ENCODE measurements at places on chromosomes 1 and 21. TPM values are rescaled to one million over a fixed set of nuclear protein-coding genes. Genes with fewer than 3 reads are reported as not detected.

DNA sequence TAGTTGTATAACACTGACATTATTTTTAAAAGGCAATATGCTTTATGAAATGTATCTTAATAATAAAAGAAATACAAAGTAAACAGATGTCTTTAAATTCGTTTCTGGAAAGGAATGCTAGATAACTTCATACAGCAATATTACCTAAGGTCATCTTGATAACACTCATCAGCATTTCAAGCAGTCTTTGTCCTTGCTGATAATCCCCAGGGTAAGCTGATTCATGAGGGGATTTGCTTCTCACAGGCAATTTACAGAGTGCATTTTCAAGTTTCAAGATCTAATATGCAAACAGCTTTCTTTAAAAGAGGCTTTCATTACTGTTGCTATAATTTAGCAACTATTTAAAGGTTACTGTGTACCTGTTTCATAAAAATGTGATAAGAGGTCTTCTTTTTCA lies 75.2 kb upstream of the NEK2 start:
- DNase-seq: no peak

GRCh38 chr1:76443217-76443616 lies 368.7 kb downstream of the ST6GALNAC3 start:
- DNase-seq: no peak

TCP10L gene
- 0.70 TPM for polyA plus RNA-seq

DNA sequence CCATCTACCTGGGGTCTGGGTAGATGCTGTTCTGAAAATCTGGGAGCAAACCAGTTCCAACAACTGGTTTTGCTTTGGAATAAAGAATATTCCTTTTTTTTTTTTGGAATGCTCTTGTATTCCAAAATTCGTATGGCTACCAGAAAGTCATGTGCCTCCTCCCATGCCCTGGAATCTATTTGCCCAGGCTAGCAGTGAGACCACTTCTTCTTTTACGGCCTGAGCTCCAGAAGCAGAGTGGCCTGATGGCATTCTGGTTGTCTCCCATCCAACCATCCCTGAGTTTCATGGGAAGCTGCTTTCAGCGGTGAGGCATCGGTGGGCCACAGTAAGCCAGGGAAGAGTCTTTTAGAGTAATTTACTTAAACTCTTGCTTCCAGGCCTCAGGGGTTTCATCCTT lies 113.4 kb upstream of the RAB4A start:
- DNase-seq: no peak

- DNase-seq: no peak
These were observed 14.9 kb downstream of the TTC34 start for GRCh38 chr1:2786329-2787162.

GRCh38 chr1:6209661-6210580 lies 4.0 kb downstream of the RNF207 start:
- DNase-seq: no peak

SPRR1B gene
- polyA plus RNA-seq: not detected

DNA sequence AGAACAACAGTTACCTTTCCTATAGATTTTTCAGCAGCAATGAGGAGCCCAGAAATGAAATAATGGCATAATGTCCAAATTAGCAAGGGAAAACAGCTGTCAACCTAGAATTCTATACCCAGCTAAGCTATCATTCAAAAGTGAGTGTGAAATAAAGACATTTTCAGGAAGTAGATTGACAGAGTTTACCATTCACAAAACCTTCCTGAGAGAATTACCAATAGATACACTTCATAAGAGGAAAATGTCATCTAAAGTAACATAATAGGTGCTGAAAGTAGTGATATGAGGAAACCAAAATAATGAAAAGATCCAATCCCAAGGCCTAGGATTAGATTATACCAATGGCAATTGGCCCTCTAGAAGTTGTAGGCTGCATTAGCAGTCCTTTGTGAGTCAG lies 34.6 kb downstream of the OBSCN start:
- no peak for DNase-seq

RO60 gene
- 27.9 TPM for polyA plus RNA-seq

DNA sequence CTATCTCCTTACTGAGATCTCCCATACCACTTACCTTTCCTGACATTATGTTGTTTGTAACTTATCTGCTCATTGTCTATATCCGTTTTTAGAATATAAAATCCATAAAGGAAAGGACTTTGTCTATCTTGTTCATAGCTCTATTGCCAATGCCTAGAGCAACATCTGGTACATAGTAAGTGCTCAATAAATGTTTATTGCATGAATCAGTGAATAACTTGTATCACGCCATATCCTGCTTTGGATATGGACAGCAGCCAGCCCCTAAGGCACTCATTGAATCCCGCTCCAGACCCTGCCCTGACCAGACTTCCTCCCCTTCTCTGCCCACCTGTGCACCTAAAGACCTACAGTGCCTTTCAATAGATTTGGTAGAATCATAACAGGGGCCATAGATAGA lies 298.1 kb upstream of the PLXNA2 start:
- no peak for DNase-seq

MIXL1 gene
- 0.28 TPM for polyA plus RNA-seq

DNA sequence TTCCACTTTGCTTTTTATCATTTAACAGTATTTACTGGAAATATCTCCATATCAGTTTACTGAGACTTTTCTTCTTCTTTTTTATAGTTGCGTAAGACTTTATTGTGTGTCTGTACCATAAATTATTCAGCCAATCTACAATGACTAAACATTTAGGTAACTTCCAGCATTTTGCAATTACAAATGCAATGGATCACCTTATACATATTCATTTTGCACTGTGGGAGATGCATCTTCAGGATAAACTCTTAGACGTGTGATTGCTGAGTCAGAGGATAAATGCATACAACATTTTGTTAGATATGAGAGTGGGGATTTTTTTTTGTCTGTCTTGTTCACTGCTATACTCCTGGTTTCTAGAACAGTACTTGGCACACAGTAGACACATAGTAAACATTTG lies 95.7 kb upstream of the GCLM start:
- DNase-seq: no peak

RCSD1 gene
- polyA plus RNA-seq: 7.4 TPM

GRCh38 chr1:39407896-39408640 lies 83.4 kb upstream of the BMP8A start:
- DNase-seq: peak; percentile 43

TBX15 gene
- 0.04 TPM for polyA plus RNA-seq

C1orf53 gene
- 8.2 TPM for polyA plus RNA-seq

DNA sequence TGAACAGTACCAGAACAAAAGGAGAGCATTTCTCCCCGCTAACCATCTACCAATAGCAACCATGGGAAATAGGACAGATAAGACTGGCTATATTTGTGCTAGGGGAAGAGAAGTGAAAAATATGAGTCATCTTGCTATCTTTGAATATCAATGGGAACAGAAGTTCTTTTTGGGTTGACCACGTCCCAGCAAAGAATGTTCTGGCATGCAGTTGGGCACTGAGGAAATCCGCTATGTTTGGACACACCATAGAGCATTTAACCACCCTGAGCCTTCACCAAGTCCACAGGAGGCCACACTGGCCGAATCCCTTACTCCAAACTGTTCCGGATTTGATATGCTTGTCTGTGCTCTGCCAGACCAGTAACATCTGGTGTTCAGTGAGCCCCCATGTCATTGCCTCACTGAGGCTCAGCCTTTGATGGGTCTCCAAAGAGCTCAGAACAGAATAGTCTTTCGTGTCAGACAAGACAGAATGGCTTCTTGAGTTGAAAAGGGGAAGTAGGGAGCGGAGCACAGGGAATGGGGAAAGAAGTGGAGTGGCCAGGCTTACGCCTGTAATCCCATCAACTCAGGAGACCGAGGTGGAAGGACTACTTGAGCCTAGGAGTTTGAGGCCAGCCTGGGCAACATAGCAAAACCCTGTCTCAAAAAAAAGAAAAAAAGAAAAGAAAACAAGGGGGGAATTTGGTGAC lies 81.4 kb downstream of the SMYD2 start:
- DNase-seq: no peak

GRCh38 chr1:232776526-232777106 lies 28.6 kb upstream of the MAP10 start:
- no peak for DNase-seq

GRCh38 chr1:88998716-88999115 lies 6.3 kb upstream of the KYAT3 start:
- DNase-seq: peak; percentile 51

GRCh38 chr1:204413170-204413535 lies 1.5 kb upstream of the PPP1R15B start:
- DNase-seq: no peak

DNA sequence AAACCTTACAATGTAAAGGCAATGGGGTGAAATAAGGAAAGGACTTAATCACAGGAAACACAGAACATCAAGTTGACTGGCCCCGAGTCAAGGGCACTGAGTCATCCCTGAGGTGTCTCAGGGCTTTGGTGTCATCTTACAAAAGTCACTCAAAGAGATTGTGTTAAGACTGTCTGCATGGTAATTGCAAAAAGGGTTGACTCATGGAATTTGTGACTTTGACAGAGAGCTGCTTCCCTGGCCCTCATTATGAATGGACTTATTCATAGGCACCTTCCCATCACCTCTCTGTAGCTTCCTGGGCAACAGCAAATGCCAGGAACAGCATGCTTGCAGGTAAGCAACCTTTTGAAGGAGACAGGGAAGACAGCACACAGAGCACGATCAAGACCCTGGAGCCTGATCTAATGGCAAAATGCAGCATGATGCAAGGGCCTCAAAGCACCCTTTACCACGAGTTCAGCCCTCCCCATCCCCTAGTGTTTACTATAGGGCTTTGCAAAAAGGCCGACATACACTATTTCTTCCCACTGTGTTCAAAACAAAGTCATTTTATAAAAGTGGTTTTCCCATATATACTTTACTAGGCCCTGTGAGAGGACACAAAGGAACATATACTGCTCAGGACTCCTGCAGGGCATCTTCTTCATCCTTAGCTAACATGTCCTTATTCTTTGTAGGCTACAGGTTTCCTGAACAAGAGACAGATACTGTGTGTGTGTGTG lies 17.1 kb downstream of the ZP4 start:
- DNase-seq: no peak

KRTAP22-1 gene
- not detected for polyA plus RNA-seq

MAP10 gene
- polyA plus RNA-seq: 2.8 TPM

KRTAP12-2 gene
- polyA plus RNA-seq: not detected

DNA sequence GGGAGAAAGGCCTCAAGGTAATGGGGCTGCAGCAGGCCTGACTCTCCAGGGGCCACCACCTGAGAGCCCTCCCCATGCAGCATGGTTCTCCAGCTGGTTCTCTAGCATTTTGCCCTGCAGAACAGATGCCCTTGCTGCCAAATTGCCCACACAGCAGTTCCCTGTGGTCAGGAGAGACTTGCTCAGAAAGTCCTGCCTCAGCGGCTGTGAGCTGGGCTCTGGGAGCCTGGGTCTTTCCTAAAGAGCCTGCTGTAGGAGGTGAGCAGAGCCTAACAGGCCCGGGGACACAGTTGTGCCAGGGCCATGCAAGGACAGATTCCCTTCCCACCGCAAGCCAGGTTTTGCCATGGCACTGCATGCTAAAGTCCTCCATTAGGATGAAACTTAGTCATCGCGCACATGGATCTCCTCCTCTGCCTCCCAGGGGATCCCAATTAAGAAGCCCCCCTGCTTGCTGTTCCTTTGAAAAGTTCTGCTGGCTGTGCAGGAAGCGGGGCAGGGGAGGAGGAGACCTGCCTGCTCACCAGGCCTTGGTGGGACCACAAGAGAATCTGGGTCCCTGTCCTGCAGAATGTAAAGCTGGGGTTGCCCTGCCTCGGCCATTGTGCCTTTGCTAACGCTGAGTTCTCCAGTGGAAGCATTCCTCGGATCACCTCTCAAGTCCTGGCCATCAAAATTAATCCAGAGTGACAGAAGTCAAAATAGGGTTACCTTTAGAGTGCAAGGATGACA lies 21.4 kb downstream of the TEX35 start:
- DNase-seq: no peak

DNA sequence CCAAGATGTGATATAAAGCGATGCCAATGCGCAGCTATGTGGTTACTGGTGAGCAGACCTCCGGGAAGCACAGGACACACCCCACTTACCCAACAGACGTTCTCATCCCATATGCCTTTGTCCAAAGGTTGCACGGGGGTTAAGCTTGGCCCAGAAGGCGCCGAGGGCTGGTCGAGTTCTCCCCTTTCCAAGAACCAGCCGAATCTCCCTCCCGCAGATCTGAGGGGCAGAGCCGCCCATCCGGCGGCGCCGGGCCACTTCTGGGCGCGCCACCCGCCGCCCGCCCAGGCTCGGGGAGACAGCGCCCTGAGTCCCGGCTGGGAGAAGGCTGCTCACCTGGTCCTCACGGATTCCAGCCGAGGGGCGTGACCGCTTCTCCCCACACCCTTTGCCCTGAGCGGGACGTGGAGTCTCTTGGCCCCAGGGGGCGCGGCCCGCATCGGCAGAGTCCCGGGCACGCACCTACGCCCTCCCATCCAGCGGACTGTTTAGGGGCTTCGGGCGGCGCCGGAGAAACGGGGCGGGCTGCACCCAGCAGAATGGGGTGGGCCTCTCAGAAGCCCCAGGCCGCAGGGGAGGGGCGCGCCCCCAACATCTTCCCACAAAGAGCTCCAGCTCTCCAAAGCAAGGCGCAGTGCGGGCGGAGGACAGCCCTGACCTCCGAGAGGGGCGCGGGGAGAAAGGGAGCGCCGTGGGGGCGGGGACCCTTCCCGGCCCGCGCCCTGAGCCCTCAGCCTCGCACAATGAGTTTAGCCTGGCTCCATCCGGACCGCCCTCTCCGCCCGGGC lies 615 bp downstream of the GPR161 start:
- peak; percentile 57 for DNase-seq

DNA sequence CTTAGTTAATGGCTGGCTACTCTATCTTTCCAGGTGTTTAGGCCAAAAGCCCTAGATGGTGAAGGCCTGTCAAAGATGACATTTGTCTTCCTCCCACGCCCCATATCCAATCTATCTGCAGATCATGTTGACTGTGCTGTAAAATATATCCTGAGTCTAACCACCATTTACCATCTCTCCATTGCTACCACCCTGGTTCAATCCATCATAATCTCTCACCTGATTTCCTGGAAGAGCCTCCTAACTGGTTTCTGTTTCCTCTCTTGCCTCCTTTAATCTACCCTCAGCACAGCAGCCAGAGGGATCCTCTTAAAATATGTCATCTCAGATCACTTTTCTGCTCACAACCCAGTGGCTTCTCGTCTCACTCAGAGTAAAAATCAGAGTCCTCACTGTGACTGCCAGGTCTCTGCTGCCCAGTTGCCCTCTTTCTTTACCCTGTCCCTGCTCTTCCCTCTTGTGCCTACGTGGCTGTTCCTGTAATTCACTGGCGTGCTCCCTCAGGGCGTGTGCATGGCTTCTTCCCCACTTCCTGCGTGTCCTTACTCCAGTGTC lies 17.8 kb downstream of the TMEM50A start:
- no peak for DNase-seq

DNA sequence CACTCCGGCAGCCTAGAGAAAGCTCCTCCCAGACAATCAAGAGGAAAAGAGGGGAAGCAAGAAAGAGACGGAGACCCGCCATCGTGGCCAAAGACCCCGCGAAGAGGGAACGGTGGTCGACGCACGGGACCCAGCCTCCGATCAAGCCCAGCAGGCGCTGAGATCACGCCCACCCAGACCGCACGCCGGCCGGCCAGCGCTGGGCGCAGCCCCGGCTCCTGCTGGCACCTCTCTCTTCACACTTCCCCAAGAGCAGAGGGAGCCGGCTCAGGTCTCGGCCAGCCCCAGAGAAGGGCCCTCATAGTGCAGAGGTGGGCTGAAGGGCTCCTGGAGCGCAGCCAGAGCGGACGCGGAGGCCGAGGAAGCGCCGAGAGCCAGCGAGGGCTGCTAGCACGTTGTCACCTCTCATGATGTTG lies 918.4 kb upstream of the ADAMTS5 start:
- DNase-seq: peak; percentile 2

OR2AK2 gene
- polyA plus RNA-seq: not detected

TSPAN1 gene
- polyA plus RNA-seq: 17.8 TPM

GRCh38 chr1:166089804-166090203 lies 77.0 kb downstream of the FAM78B start:
- DNase-seq: no peak

NTMT2 gene
- not detected for polyA plus RNA-seq

FCRL5 gene
- 0.09 TPM for polyA plus RNA-seq

- no peak for DNase-seq
These were observed 146.1 kb upstream of the VANGL1 start for GRCh38 chr1:115495625-115496024.

Data from large intestine (tissue), 12 donors.